ENCODE measurements at places on chromosomes 6 and 20. TPM values are rescaled to one million over a fixed set of nuclear protein-coding genes. Genes with fewer than 3 reads are reported as not detected.

- no peak for DNase-seq
These were observed 642 bp upstream of the PI16 start for GRCh38 chr6:36953931-36954261.

DNA sequence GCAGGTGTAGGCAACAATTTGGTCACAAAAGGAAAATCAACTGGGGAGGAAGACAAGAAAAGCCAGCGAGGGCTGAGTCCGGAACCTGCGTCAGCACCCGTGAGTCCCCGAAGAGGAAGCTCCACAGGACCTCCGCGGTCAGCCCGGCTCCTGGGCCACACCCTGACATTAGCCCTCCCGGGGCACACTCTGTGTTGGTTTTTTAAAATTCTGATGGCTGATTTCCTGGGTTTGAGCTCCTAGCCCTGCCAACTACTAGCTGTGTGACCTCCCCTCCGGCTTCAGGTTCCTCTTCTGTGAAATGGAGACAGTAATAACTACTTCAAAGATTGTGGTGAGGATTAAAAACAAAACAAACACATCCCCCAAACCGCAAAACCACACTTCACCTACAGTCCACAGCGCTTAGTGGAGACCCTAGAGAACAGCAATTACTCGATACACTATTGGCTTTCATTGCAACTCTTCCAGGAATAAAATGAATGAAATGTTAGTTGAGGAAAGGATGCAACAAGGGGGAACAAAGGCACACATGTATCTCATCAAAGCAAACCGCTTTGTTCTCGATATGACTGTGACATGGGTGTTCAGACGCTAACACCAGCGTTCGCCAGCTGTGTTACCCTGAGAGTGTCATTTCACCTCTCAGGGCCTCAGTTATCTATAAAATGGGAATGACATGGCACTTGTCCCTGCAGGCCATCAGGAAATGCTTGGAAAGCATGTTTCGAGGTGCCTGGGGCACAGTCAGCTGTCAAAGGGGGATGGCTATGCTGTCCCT is 985 bp downstream of the ZBP1 start:
- no peak for DNase-seq

- DNase-seq = no peak
These were observed 1108.3 kb upstream of the MAP3K7 start for GRCh38 chr6:91695221-91695620.

DNA sequence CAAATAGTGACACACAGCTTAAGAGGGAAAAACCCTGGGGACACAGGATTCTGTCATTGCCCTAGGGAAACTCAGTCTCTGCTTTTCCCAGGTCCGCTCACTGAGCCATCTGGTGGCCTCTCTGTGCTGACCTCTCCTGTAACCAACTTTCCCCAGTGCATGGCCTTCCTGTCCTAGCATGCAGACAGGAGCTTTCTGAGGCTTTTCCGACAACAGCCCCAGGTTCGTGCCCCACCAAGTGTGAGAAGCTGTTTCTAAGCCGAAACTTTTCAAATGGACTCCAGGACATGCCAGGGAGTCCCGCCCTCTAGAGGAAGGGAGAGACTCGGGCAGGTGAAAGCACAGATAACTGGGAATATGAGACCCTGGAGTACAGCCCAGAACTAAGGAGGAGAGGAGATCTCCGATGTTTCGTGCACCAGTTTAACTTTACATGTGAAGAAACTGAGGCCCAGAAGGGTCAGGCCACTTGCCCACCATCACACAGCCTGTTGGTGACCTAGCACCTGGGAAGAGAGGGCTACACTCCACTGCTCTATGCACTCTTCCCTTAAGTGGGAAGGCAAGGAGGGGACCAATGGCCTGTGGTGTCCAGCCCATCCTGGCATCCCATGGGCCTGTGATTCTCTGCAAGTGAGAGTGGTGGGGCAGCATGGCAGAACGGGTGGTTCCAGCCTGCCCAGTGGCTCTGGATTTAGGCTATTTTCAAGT is 46.2 kb downstream of the RPP40 start:
- no peak for DNase-seq

DNA sequence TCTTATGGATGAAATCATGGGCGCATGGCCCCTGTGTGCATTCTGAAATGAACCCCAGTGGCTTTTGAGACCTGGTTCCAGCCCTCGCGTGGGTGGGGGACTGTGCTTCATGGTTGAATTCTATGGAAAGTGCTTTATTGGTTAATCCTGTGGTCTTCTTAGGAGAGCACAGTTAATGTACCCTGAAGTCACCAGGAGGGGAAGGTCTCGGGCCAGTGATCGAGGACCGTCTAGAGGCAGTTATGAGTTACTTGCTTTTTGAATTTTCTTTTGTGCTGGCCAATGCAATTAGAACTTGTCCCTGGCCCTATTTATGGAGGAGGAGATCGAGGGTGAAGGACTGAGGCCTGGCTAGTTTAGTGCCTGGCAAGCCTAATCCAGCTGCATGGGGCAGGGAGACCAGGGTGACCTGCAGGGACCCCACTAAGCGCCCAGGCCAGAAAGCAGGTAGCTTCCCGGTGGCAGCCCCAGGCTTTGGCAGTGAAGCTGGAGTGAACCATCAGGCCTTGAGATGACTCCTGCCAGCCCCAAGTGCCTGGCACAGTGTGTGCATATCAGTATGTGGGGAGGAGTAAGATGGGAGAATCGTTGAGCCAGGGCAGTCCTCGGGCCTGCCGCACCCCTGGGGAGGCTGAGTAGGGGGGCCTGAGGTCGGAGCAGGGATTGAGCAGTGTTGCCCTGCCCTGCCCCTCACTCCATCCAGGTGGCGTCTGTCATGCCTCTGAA is 144.6 kb upstream of the RNF24 start:
- no peak for DNase-seq

- DNase-seq = no peak
These were observed 125.5 kb upstream of the TMEM170B start for GRCh38 chr6:11412011-11412424.

DNA sequence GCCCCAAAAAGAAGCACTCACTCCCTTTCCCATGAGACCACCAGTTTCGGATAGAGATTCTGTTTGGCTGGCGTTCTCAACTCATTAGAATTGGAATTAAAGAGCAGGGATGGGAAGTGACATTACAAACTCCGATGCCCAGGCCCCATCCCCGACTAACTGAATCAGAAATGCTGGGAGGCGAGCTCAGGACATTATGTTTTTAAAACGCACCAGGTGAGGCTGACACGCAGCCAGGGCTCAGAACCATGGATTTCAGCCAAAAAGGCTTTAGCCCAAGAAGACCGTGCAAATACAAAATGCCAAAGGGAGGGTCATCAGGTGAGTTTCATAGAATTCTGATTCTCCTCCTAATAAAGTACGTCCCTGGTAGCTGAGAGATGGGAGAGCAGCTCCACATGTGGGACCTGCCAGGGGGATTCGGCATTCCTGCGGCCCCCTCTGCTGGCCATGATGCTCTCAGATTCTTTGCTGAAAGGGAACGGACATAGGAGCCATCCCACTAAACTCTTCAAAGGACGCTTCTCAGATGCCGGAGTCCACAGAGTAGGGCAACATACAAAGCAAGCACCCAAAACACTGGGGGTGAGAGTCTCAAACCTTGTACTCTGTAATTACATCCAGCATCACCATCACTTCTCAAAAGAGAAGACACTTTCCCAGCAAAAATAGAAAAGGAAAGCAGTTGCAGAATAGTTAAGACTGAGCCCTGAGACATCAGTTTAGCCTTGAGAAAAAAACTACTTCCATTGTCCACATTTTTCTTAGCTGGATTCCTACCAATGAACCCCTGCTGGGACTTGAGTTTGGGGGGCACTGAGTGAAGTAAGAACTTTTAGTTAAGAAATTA is 205.2 kb downstream of the BMP7 start:
- no peak for DNase-seq

DNA sequence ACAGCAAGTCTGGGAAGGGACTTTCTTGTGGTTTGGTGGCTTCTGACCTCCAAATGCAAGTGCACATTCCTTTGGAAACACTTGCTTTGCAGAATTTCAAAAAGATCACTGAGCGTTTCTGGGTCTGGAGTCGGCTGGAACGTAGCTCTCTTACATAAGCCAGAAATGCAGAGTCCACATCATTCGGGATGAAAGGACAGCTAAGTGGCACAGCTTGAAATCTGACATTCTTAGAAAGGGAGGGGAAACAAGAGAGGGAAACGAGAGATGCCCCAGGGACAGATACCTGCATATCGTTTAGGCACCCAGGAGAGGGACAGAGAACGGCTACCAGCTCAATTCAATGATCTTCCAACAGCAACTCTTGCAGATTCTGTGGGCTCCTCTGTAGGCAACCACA is 118.7 kb downstream of the NFATC2 start:
- DNase-seq = no peak

DNA sequence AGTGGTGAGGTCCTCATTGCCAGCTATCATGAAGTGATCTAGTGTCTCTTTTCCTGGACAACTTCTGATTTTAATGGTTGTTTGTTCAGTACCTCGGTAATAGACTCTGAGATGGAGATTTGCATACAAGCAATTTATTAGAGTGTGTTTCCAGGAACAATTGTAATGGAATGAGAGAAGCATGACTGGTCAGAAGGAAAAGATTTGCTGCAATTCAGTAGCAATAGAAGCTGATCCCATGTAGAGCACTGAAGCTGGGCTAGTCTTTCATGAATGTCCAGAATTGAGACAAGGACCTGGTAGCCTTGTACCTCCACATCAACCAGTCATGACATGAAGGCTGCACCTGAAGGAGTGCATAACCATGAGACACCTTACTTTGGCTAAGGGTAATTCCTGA is 526.5 kb downstream of the NKAIN2 start:
- no peak for DNase-seq

The PTCHD4 gene
- total RNA-seq = not detected

The SLC17A1 gene
- total RNA-seq = not detected

Measured in activated T-cell treated with anti-CD3 and anti-CD28 coated beads, Interleukin-2, amount 50 U/mL, for 4 hours (primary cell).